ENCODE measurements at places on chromosomes 13 and 19.

DNA sequence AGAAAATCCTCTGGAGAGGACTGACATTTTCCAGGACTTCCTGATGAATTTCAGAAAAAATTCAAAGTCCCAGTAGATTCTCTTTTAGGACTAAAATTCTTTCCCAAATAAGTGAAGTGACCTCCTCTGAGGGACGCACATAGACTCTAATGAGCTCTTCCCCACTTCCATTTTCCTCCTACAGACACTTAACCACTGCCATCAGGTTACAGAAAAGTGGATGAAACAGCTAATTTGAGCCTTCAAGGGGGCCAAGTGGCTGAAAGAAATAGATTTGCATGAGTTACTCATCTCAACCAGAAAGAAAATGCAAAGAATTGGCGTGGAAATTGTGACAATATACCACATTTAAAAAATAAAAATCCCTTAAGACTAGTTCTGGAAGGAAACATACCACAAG, 185.3 kb upstream of the EDNRB start:
- no peak for DNase-seq

- DNase-seq, result no peak
These were observed 153.2 kb downstream of the ZNF536 start for GRCh38 chr19:30525383-30525782.

DNA sequence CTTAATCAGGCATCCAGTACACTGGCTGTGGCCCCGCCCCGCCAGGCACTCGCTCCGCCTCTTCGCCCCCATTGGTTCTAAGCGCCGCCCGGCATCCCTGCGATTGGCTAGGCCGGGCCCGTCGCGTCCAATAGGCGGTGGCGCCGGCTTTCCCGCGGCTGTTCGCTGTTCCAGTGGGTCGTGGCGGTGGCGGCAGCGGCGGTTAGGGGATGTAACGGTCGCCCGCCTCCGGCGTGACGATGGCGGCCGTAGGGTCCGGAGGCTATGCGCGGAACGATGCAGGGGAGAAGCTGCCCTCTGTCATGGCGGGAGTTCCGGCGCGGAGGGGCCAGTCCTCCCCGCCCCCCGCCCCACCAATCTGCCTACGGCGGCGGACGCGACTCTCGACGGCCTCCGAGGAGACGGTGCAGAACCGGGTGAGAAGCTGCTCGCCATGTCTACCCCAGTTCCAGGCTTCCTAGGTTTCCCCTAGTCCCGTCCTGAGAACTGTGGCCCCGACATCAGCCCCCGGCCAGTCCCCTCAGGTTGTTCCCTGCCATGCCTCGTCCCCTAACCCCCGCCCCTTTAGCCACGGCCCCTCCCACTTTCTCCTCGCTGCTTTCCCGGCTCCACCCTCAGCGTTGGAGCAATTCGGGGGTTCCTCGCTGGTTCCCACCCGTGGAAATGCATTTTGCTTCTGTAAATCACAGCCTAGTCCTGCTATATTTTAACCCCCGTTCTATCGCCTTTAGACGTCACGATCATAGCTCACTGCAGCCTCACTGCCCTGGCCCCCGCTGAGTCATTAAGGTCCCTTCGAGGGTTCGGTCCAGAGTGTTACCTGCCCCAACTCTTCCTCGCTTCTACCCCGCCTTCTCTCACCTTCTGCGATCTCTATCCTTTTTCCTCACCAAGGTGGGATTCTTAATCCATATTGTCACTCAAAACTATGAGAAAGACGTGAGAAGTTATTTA, at the start of gene WDR62:
Gene WDR62, plus strand, starts transcription at position 165 of the 954 bp plus-strand sequence. Its CDS starts 75 bp downstream, at position 240.
- DNase-seq, result peak; percentile 91

DNA sequence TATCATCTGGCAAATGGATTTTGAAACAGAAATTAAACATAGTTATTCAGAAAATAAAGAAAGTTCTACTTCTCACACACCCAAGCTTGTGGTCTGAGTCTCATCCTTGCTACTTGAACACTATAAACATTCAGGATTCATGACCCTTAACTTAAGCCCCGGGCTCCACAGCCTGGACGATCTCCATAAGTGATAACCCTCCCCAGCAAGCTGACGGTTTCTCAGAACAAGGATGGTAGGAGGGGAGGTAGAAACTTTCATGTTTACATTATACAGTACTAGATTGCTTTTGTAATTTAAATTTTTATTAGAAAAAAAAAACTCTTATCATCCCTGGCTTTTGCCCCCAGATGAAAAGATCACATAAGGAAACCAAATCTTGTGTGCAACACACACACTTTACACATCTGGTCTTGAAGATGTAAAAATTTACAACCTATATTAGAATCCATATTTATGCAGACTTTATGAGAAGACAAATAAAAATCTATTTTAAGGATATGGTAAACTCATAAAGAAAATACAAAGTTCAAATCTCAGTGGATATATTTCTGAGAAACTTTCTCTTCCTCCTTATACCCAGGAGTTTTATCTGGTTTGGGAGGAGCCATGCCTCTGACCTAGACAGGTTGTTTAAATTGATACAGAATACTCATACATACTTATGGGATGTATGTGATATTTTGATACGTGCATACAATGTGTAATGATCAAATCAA, 20.0 kb upstream of the ATP12A start:
- no peak for DNase-seq

Measured in stimulated activated CD4-positive, alpha-beta T cell treated with anti-CD3 and anti-CD28 coated beads, Interleukin-15, amount 100 ng/mL, for 1 hour (primary cell).